Activated T-helper 17 cell treated with anti-CD3 and anti-CD28 coated beads, Interleukin-2, amount 50 U/mL, for 72 hours (primary cell): ENCODE measurements at places on chromosomes 6 and 20. TPM values are rescaled to one million over a fixed set of nuclear protein-coding genes. Genes with fewer than 3 reads are reported as not detected.

CD109 gene
- 10.4 TPM for total RNA-seq

FOXA2 gene
- not detected for total RNA-seq

FHL5 gene
- total RNA-seq = not detected

B3GALT4 gene
- 4.0 TPM for total RNA-seq

GRCh38 chr6:111087871-111088667, 766 bp downstream of the SLC16A10 start:
- peak; percentile 68 for ATAC-seq

DNA sequence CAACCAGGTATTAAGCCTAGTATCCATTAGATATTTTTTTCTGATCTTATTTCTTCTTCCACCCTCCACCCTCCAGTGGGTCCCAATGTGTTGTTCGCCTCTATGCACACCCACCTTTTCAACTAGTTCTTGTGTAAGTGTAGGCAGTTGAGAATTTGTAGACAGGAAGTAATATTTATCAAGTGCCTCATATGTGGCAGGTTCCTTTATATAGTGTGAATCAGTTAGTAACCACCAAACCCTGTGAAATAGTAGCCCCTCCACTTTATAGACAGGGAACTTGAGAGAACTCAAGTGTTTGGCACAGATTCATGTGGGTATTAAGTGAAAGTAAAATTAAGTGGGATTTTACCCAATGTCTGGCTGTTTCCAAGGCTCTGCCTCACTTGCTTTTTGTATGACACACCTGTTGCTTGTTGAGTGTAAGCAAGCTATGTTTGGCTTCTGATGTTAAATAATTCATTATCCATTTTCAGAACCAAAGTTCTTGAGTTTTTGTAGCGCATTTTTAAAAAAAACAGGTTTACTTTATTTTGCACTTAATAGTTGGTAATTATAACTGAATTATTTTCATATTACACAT, 24.8 kb downstream of the AFDN start:
- ATAC-seq = no peak

DNA sequence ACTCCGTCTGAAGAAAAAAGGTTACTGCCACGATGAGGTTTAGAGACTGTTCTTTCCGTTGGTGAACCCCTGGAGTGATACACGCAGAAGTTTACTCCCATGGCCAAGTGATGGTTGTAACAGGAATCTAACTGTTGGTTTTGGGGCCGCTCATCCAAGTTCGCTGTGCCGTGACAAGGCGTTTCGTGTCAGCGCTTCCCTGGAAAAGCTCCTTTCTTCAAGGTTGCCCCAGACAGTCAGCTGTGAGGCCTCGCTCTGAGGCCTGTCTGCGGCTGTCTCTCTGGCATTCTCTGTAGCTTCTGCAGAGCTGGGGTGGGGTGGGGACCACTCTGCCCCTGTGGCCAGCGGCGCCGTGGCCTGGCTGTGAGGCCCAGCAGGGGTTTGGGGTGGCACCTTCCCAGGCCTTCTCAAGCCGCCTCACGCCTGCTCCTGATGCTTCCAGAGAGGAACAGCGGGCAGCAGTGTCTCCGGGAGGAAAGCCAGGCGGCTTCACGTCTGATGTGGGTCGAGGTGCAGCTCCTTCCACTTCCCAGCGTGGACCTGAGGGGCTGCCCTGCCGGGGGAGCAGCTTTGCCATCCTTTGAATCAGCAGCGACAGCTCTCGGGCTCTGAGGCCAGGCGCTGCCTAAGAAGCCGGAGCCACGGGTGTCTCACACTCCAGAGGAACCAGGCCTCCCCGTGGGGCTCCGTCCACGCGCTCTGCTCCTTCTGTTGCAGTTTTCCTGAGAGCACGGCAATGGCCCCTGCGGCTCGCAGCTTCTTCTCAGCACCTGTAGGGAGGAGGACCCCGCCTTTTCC, 76.2 kb downstream of the SMOC2 start:
- no peak for ATAC-seq
